Left colon (tissue), 2 donors: ENCODE measurements at places on chromosomes 11 and 22. TPM values are rescaled to one million over a fixed set of nuclear protein-coding genes. Genes with fewer than 3 reads are reported as not detected.

Gene APLNR
- 3.5 TPM for total RNA-seq

Gene SAA1
- 11.3 TPM for total RNA-seq

GRCh38 chr11:117851852-117852251, 24.6 kb downstream of the FXYD6 start:
- DNase-seq = no peak

- DNase-seq = no peak
Measured at GRCh38 chr22:42473484-42474193, 41.4 kb upstream of the NFAM1 start.

Gene UNC93B1
- total RNA-seq = 52.8 TPM

GRCh38 chr11:127056338-127056971, 55.9 kb upstream of the KIRREL3 start:
- DNase-seq = no peak

DNA sequence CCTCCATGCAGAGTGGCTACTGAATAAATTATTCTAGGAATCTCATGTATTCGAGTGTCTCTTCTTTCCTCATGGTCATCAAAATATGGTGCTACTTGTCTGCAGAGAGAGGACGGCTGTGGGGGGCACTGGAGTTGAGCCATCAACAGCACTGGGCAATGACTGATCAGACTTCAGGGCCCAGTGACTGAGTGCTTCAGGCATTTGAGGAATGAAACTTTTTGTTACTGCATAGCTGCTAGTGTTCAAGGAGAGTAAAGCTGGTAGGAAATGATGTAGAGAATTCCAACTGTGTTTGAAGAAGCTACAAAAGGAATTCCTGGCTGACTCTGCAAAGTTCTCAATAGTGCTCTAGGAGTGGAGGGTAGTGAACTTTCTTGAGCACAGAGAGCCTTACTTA, 277.7 kb downstream of the CADM1 start:
- DNase-seq = no peak
